ENCODE measurements at places on chromosomes 2 and 18. TPM values are rescaled to one million over a fixed set of nuclear protein-coding genes. Genes with fewer than 3 reads are reported as not detected.

The SH3RF3 gene
- 5.0 TPM for total RNA-seq

The C1QL2 gene
- not detected for total RNA-seq

The CAPN14 gene
- not detected for total RNA-seq

The MAB21L4 gene
- total RNA-seq, result 3.7 TPM

The PLGLB1 gene
- total RNA-seq, result 7.9 TPM

The UCN gene
- 2.3 TPM for total RNA-seq

The CROCC2 gene
- not detected for total RNA-seq

The POTEC gene
- not detected for total RNA-seq

The STRN gene
- 26.1 TPM for total RNA-seq

The SLC14A1 gene
- total RNA-seq, result 9.7 TPM

The GPR75 gene
- total RNA-seq, result 6.7 TPM

The CHRNA1 gene
- total RNA-seq, result not detected

The C2orf66 gene
- not detected for total RNA-seq

The IL1RN gene
- 8.0 TPM for total RNA-seq

The ZNF532 gene
- total RNA-seq, result 11.7 TPM

The PARD3B gene
- 52.0 TPM for total RNA-seq

The ARHGAP15 gene
- 8.4 TPM for total RNA-seq

The CDH7 gene
- total RNA-seq, result not detected

The SCN1A gene
- total RNA-seq, result not detected

The COLEC12 gene
- total RNA-seq, result 3.3 TPM

The FAM237A gene
- total RNA-seq, result not detected

The RAB6C gene
- total RNA-seq, result not detected

The ICA1L gene
- 4.0 TPM for total RNA-seq

The FBXO36 gene
- 0.94 TPM for total RNA-seq

The GALNT5 gene
- total RNA-seq, result 10.6 TPM

The UGT1A8 gene
- total RNA-seq, result 19.6 TPM

The PLA2R1 gene
- total RNA-seq, result 32.8 TPM

The SNORC gene
- total RNA-seq, result 3.5 TPM

The SCN7A gene
- 3.4 TPM for total RNA-seq

The NCKAP1 gene
- 73.5 TPM for total RNA-seq

The ITM2C gene
- total RNA-seq, result 69.3 TPM
